GM23338 (cell line): ENCODE measurements at places on chromosomes 16 and 17. TPM values are rescaled to one million over a fixed set of nuclear protein-coding genes. Genes with fewer than 3 reads are reported as not detected.

Gene LRRC37A
- 4.2 and 4.7 TPM in 2 replicates for total RNA-seq

Gene SDK2
- total RNA-seq, result 3.7 and 5.1 TPM in 2 replicates

Gene MYH13
- not detected in 2 replicates for total RNA-seq

Gene BEAN1
- 0.07 TPM in 1 of 2 replicates, not detected in the other for total RNA-seq

Gene AMZ2
- 49.1 and 54.2 TPM in 2 replicates for total RNA-seq

GRCh38 chr17:2563543-2563942, 29.9 kb upstream of the PAFAH1B1 start:
- no peak for DNase-seq

GRCh38 chr17:73268582-73269328, 7.1 kb upstream of the CPSF4L start:
- DNase-seq, result no peak

DNA sequence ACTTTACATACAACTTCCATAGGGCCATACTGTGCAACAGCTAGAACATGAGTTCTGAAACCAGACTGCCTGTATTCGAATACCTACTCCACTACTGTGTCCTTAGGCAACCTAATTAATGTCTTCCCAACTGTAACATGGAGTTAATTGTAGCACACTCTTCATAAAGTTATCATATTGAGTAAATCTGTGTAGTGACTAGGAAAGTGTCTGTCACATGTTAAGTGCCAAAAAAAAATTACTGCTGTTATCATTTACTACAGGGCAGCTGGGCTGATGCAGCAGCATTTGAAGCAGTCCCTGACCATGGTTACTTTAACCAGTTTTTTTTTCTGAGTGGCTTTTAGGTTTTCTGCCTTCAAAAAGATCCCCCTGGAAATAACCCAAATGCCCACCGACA, 10.9 kb upstream of the ZNF23 start:
- no peak for DNase-seq

- DNase-seq, result no peak
Observed at GRCh38 chr17:75566416-75566815, 21.2 kb upstream of the MYO15B start.

GRCh38 chr17:56866076-56866475, 32.1 kb downstream of the DGKE start:
- no peak for DNase-seq

DNA sequence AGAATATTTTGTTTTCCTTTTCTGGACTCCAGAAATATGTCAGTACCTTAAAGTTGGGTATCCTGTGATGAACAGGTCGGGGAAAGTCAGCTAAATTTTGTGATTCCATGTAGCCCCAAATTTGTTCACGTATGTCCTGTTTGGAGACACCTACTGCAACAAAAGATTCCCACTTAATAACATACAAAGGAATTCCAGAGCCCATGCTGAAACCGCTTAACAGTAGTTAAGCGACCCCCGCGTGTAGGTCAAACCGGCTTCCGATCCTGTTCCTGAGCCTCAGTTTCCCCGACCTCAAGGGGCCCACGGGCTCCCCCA, 477 bp downstream of the MTHFSD start:
- DNase-seq, result no peak

- DNase-seq, result no peak
Observed at GRCh38 chr17:64538508-64539130, 31.8 kb downstream of the CEP95 start.

- peak; percentile 40 for DNase-seq
Observed at GRCh38 chr16:80932708-80933095, 74.0 kb downstream of the CMC2 start.

DNA sequence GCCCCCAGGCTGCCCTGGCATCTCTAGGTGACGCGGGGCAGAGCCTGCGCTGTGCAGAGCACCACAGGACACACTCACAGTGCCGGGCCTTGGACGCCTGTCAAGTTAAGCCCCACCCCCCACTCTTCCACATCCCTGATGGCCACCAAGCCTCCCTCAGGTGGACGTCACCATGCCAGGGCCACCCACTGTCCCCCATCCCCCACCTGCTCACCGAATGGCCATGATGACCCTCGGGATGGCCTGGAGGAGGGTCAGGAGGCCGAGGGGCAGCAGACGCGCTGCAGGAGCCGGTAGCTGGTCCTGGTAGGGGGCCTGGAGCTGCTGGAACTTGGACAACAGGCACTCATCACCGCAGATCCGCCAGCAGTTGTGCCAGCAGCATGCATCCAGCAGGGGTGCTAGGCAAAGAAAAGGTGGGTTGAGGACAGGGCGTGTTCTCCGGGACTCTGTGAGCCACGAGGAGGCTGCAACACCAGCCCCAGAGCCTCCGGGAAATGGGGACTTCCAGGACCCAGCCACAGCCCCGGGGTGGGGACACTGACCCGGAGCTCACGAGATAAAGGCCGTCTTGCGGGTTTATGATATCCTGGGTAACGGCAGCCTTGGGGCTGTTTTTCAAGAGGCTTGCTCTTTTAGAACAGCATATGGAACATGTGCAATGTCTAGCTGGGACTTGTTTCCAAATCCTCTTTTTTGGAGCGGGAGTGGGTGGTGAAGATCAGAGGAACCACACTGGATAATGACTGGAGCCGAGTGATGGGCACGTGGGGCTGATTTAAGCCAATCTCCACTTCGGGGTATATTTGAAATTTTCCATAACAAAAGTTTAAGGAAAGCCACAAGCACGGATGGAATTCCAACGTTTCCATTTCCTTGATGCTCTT, 11.4 kb downstream of the C16orf95 start:
- DNase-seq, result peak; percentile 56

GRCh38 chr17:76104140-76104895, 731 bp upstream of the EXOC7 start:
- peak; percentile 27 for DNase-seq

DNA sequence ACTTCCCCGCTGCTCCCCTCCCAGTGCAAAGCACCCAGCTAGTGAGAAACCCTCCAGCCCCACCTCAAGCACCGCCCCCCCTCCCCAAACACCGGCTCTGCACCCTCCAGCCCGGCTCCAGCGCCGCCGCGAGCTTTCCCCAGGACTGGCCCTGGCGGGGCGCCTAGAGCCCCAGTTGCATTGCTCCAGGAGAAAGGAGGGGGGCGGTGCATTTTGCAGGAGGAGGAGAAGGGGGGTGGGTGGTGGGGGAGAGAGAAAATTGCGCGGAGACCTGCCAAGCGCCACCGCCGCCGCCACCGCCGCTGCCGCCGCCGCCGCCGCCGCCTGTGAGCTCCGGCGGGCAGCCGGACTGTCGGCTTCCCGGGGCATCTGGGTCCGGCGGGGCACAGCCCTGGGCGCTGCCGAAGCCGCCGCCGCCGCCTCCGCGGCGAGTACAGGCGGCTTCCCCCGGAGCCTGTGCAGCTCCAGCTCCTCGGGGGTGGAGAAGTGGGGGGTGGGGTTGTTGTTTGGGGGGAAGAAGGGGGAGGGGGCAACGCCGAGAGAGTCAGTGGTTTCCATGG, 333 bp upstream of the NOG start:
- DNase-seq, result peak; percentile 81

GRCh38 chr16:67653128-67653788, 6.8 kb downstream of the ACD start:
- no peak for DNase-seq

DNA sequence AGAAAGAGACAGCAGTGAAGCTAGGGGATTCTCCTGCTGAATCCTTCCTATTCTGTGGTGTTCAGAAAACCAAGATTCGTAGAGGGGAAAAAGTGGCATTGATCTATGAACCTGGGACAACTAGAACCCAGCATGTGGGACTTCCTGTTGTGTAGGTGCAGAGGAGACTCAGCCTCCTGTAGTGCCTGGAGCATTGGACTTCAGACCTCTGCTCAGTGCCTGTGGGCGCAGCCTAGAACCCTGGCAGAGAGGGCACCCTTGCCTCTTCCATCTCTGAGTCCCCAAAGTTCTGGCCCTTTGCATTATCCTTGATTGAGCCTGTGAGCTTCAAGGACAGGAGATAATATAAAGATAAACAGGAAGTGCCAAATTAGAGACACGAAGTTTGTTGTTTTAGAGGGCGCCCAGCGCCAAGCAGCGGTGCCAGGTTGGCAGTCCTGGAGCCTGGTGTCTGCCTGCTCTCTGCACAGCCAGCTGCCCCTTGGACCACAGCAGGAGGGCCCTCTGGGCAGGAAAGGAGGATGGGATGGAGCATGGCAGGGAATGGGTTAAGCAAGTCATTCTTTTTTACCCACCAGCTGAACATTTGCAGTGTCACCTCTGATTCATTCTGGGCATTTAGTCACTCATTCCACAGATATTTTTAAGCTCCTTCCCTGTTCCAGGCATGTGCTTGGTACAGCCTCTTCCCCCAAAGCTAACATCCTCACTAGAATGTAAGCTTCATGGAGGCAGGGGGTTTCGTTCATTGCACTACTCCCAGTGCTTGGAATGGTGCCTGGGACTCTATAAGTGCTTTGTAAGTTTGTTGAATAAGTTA, 11.9 kb upstream of the SP6 start:
- no peak for DNase-seq

GRCh38 chr16:1793578-1794220, at the start of gene IGFALS:
IGFALS (minus strand) TSS chr16:1793705; CDS start chr16:1793652, 53 bp downstream.
- no peak for DNase-seq

GRCh38 chr17:4583782-4584100, 588 bp upstream of the SMTNL2 start:
- DNase-seq, result peak; percentile 74

- no peak for DNase-seq
Observed at GRCh38 chr16:20064931-20065330, 8.8 kb downstream of the GPR139 start.

DNA sequence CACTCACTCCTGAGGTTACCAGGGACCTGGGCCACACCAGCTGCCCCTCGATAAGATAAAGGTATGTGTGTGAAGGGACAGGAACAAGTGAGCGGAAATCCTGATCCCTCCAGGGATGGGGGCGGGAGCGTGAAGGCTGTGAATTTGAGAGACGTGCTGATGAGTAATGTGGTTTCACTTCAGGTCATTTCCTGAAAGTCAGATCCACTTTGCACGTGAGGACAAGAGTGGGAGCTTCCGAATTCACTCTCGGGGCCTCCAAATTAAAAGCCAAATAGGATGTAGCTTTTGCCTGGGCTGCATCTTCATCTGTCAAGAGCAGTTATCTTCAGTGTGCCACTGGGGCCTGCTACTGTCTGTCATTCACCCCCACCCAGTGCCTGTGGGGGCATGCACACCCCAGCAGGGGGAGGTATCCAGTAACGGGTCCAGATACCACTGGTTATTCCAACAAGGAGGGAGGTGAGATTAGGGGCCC, 87.4 kb upstream of the LHX1 start:
- DNase-seq, result no peak

DNA sequence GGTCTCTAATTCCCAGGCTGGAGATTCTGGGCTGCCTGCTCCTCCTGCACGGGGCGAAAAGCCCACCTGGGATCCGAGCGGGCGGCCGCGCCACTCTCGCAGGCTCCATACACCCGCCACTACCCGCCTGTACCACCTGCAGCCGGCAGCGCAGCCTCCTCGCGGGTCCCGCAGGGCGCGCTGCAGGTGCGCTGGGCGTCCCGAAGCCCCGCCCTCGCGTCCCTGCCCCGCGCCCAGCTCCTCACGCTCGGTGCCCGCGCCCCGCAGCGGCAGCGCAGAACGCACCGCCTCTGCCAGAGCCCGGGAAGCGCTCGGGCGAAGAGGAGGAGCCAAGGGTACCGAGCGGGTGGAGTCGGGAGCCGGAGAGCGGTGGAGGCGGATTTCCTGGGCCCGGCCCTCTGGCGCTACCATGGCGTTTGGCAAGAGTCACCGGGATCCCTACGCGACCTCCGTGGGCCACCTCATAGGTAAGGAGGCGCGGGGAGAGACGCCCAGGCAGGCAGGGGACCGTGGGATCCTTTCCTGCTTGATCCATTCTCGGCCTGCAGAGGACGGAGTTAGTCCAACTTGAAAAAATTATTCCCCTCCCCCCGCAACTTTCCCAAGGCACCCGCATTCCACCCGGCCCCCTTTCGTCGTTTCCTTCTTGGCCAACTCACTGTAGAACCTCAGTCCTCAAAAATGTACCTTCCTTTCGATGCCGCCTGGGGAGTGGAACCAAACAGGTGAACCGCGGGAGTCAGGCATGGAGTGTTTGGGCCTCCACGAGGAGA, at the start of gene TOM1L1:
Gene TOM1L1, plus strand, starts transcription at position 396 of the 773 bp plus-strand sequence. Its CDS starts 14 bp downstream, at position 410.
- peak; percentile 94 for DNase-seq

DNA sequence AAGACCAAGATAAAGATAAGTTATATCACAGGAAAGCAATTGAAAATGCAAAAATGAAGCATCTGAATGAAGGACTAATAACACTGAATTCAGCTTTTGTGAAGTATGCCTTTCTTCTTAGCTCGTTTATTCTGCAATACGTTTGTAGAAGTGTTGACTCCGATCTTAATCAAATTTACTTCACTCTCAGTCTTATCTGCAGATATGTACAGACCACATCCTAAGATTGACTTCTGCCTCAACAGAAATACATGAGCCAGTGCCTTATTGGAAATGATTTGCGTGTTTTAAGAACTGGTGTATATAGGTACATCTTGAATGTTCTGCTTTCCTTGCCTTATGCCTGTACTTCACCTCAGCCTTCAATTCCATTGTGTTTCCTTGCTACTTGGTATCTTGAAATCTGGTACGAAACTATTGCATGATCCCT, 1.3 kb downstream of the ATF7IP2 start:
- DNase-seq, result no peak

DNA sequence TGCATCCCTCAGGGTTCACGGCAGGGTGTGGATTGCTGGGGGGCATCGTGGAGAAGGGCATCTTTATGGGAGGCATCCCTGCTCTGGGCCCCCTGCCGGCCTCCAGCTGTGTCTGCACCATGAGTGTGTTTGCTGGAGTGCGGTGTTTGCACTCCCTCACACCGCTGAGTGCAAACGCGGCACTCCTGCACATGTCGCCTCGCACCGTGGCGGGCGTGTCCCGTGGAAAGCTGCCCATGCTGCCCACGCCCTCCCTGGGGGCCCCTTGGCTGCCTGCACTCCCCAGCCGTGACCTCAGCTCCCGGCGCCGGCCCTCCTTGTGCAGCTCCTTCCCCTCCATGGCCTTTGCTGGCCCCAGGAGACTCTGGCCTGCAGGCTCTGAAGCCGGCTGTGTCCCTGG, 74.6 kb upstream of the ZNF750 start:
- DNase-seq, result no peak

GRCh38 chr16:78894886-78895285, 705.7 kb downstream of the MAF start:
- no peak for DNase-seq

DNA sequence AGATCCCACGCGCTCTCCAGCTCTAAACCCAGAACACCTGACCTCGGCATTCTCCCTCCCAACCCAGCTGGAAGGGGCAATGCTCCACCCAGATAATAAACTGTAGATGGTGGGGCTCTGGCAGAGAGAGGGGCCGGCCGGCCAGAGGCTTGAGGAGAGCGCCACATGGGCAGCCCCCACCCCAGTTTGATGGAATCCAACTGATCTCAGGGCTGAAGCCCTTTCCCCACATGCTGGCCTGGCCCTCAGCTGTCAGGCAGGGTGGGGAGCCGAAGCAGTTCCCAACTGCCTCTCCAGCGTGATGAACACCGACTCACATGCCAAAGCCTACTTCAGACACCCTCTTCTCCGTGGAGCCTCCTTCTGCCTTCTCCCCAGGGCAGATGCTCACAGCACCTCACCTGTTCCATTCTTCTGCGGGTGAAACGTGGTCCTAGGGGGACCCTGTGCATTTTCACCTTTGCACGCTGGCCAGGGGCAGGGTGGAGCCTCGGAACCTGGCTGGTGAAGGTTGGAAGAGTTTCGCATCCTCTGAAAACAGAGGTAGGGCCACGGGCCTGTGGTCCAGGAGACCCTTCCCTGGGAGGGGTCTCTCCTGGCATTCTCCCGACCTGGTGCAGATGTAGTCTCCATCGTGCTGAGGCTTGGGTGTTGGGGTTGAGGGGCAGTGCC, 65.7 kb upstream of the ZNF469 start:
- no peak for DNase-seq

GRCh38 chr17:80649672-80650330, 105.2 kb downstream of the RPTOR start:
- DNase-seq, result peak; percentile 88

GRCh38 chr16:56944954-56945839, 13.3 kb downstream of the HERPUD1 start:
- DNase-seq, result no peak
